ENCODE measurements at places on chromosomes 7 and 10.

- no peak for DNase-seq
These were observed 26.5 kb downstream of the TNRC18 start for GRCh38 chr7:5396999-5397663.

- DNase-seq: peak; percentile 78
These were observed 24.8 kb upstream of the SLIT1 start for GRCh38 chr10:97210543-97210960.

- no peak for DNase-seq
These were observed 26.3 kb downstream of the PAPSS2 start for GRCh38 chr10:87685832-87686574.

DNA sequence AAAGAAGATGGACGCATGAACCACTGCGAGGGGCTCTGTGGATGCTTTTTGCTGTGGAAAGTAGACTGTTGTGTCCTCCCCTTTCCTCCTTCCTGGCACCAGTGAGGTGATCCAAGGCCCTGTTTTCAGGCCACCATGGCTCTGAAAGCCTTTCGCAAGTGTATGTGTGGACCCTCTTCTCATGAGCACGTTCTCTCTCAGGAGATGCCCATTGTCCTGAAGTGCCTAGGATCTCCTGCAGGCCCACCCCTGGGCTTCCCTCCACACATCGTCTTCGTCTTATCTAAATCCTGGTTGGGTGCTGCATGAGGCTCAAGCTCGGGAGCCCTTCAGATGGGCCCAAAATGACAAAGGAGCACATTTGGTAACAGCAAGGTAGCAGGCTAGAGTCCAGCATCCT lies 188.2 kb downstream of the PTPN20 start:
- peak; percentile 22 for DNase-seq

GRCh38 chr10:16648366-16648765 lies 126.7 kb upstream of the C1QL3 start:
- no peak for DNase-seq

DNA sequence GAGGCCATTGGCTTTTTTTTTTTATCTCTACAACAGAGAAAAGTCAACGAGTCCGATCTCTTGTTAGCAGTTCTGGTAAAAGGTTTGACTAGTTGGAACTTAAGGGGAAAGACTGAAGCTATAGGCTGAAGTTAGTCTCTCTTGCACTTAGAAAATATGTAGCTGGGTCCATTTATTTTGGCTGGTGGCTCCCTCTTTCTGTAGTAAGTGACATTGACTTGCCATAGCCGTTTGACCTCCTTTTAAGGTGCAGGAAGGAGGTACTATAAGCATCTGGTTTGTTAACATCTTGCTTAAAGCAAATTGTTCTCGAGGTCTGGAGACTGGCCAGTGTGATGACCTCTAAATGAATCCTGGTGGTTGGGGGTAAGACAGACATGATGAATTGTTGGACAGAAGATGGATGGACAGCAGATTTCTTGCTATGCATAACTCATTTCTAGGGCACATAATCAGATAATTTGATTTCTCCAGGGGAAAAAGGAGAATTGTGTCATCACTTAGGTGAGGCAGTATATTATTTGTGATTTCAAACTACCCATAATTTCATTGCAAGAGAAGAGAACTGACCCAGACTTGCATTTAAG lies 356.3 kb upstream of the GALNT17 start:
- DNase-seq: peak; percentile 47

DNA sequence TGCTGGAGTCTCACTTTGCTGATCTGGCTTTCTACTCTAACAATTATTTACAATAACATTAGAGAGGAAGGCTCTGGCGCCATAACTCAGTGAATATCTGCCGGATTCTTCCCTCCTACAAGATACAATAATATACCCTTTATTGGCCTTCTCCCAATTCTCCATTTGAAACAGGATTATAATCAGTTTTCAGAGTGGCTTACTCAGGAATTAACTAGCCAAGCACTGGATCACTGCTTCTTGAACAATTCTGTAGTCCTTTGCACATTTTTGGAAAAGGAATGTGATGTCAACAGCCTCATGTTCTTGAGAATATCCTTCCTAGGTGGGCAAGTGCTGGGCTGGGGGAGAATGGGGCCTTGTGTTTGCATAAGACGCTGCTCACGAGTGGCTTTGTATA lies 125.9 kb downstream of the HIPK2 start:
- no peak for DNase-seq

GRCh38 chr10:133115976-133116375 lies 28.3 kb downstream of the ADGRA1 start:
- no peak for DNase-seq

- no peak for DNase-seq
These were observed 2.7 kb downstream of the FRAT1 start for GRCh38 chr10:97321804-97322190.
